ENCODE measurements at places on chromosomes 7 and 10.
A peak's percentile ranks its signal among the peaks of the same experiment; 100 is the strongest.

DNA sequence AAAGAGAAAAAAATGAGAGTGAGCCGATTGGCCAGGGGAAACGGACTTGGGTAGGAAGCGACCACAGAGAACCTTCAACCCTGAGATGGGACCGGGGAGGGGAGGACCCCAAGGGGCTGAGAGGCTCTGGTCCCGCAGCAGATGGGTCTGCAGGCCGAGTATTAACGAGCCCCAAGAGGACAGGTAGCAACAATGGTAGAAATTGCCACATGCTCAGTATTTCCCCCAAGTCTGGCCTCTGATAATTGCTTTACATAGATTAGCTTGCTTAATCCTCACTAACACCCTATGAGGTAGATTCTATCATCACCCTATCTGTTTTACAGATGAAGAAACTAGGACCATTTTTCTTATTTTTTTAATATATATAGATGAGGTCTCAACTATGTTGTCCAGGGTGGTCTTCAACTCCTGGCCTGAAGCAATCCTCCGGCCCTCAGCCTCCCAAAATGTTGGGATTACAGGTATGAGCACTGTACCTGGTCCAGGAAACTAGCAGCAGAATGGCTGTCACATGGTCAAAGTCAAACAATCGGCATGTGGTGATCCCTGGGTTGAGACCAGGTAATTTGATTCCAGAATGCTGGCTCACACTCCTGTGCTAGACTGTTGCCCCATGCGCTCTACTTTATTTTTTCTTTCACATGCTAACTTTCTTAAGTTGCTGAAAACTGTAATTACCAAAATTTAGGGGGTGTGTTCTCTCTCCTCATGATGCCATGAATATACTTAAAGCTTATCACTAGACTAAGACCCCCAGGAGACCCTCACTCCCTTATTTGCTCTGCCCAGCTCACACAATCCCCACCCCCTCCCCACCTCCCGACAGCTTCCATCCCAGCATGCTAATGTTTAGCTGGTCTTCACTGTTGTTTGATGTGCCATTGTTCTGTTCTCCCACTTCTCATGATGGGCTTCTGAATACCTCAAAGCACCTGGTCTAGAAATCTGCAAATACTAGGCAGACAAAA, 67.9 kb upstream of the AFAP1L2 start:
- no peak for DNase-seq

DNA sequence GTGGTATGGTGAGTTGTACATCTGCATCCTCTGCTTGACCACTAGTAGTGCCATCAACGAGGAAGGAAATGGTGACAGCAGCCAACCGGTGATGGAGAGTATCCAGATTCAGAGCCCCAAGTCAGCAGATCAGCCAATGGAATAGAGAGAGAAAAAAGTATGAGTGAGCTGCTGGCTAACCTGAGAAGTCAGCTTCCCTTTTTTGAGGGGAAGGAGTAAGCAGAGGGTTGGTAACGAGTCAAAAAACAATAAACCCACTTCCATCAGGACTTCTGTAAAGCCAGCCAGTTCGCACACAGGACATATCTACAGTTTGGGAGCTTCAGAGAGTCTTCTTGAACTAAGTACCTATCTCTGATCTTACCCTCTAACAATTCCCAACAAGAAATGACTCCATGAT, 8.9 kb downstream of the SLC25A28 start:
- DNase-seq = no peak

GRCh38 chr10:110802090-110802489, 69.6 kb upstream of the PDCD4 start:
- DNase-seq = no peak

DNA sequence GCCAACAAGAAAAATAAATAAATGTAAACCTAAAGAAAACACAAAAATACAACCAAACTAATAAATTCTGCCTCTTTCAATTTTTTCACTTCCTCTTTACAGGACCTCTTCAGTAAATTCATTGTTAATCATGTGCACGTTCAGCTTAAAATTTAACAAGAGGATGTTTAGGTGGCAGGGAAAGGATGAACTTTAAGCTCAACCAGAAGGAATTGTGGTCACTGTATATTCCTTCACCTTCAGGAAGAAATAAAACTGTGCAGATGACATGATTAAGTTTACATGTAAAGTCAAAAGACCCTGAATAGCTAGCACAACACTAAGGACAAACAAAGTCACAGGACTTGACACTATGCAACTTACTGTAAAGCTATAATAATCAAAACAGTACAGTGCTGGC, 33.0 kb downstream of the KIF5B start:
- no peak for DNase-seq

GRCh38 chr7:44396496-44396895, 71.1 kb upstream of the CAMK2B start:
- DNase-seq = no peak

DNA sequence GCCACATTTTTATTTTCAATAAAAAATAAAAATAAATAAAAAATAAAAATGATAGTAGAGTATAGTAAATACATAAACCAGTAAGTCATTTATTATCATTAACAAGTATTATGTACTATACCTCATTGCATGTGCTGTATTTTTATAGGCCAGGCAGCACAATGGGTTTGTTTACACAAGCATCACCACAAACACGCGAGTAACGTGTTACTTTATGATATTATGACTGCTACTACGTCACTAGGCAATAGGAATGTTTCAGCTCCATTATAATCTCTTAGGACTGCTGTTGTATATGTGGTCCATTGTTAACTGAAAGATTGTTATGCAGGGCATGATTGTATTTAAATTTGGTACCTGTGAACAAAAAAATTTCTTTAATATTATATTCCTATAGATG, 20.8 kb upstream of the SDHAF3 start:
- DNase-seq = no peak

DNA sequence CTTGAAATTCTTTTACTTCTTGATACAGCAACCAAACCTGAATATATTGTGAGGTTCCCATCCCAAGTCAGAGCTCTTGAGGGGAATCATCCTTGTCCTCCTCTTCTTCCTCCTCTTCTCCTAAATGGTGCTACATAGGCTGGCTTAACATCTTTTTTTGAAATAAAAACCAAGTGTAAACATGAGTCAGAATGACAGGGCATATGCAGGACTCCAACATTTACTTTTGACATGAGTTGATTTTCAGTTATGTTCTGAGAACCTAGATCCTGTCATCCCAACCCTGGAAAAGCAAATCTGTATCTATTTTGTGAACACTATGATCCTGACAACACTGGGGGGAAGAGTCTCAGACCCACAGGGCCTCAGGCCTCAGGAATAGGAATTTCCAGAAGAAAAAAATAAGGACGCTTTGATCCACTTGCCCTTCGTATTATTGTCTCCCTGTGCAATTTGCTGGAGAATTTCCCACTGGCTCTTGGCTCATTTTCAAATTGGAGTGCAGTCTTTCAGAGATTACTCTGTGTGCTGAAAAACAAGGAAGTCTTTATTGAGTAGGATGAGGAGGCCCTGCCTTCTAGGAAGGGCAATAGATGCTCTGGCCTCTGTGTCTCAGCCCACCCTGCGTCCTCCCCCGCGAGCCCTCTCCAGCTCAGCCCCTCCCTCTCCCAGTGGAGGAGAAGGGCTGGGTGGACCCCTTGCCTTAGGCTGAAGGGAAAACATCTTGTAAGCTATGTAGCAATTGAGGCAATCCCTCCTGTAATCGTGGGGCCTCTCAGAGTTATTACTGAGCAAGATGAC, 121.6 kb downstream of the CREB5 start:
- peak; percentile 83 for DNase-seq

DNA sequence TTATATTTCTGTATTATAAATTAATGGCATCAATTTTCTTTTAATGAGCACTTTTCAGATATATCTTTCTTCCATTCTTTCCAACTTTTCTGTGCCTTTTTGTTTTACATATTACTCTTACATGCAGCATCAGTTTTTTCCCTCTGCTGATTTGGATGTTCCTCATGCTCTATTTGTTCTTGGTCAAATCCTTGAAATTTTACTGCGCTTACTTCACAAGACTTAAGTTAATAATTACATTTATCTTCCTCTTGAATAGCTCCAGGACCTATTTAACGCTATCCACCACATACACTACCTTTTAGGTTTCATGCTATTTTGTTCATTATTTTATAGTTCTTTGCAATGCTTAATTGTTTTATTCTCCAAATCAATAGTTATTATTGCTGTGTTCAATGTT, 97.6 kb upstream of the CTTNBP2 start:
- DNase-seq = no peak

DNA sequence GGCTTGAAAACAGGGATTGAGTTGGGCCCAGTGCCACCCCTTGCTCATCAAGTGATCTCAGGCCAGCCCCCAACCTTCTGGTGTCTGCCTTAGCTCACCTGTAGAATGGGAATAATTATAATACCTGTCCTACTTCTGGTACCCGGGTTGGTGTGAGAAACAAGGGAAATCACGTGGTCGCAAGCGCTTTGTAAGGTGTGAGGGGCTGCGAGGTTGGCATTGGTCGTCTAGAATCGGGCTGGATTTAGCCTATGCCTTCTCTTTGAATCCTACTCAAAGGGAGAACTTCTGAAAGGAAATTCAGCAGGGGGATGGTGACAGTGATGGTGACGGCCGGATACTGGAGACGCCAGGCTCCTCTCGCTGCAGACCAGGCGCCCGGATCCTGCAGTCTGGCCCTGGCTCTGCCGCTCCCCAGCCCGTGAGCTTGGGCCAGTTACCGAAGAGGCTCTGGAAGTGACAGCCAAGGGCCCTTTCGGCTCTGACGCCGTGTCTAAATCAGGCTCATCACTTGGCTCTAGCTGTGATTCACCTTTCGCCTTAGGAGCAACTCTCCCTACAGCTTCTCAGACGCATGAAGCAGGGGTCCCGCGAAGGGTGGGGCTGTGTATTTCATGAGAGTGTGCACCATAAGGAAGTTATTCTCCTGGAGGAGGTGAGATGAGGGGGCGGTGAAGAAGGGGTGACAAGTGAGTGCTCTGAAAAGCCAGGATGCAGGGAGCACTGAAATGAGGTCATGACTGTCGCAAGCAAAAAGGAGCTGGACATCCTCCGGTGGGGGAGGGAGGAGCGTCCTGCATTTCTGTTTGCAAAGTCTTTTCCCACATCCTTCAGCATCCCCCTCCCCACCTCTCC, 4.0 kb upstream of the CREB5 start:
- DNase-seq = peak; percentile 46

- no peak for DNase-seq
Measured at GRCh38 chr10:98013776-98014175, 16.6 kb downstream of the CRTAC1 start.

GRCh38 chr7:37719077-37719476, 35.5 kb downstream of the GPR141 start:
- no peak for DNase-seq

GRCh38 chr7:151428378-151429236, 11.3 kb downstream of the CRYGN start:
- no peak for DNase-seq

- DNase-seq = no peak
Measured at GRCh38 chr7:118312966-118313365, 88.5 kb downstream of the ANKRD7 start.

GRCh38 chr10:580778-581177, 108.7 kb downstream of the DIP2C start:
- no peak for DNase-seq

GRCh38 chr10:23331567-23332301, 12.9 kb downstream of the C10orf67 start:
- DNase-seq = no peak

GRCh38 chr7:94655848-94656657, at the start of gene SGCE:
SGCE (minus strand) TSS chr7:94656133; CDS start chr7:94656098, 35 bp downstream.
- peak; percentile 63 for DNase-seq

DNA sequence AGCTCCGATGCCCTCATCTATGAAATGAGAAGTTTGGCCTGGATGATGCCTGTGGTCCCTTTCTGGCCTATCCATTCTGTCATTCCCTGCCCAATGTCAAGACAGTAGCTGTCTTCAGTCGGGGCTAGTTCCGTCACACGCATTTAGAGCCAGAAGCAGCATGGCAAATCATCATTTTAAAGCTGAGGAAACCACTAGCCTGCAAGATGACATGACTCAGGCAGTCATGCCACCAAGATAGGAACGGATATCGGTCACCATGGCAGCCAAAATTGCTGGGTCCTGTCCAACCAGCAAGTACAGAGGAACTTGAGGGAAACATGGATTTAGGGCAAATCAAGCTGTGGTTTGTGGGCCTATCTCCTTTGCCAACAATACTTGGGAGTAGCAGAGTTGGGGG, 64.5 kb upstream of the MRLN start:
- no peak for DNase-seq

GRCh38 chr10:125095228-125095627, 65.1 kb downstream of the CTBP2 start:
- DNase-seq = no peak

DNA sequence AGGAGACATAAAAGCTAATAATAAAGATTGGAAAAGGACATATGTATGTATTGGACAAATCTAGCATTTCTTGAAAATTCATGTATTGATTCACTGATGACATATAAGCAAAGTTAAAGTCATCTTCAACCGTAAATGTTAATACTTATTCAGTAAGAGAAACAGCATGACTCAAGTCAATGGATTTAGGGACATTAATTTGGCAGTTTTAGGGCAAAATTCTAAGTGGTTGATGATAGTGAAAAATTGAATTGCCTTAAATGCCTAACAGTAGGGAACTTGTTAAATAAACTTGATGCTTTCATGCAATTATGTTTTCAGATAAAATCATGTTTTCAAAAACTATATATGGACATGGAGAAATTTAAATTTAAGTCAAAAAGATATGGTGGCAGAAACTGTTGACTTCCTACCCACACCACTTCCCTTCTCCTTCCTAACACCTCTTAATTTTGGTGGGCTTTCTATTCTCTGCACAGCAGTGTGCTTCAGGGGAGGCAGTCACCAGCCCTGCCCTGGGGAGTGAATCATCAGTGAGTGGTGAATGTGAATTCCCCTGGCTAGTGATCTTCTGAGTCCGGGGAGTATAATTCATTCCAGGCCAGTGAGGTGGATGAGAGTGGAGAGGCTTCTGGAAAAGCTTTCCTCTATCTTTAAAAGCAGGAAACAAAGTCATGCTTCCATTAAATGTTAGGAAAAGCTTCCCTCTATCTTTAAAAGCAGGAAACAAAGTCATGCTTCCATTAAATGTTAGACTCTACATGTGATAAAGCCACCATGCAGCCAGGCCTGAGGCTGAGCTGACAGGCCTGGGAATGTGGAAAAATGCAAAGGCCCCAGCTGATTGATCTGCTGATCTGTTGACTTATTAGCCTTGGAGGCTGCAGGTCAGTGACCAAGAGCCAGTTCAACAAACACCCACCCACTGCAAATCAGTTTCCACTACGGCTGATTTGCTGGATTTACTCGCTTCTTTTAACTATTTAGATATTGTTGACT, 25.2 kb upstream of the ITGB1 start:
- DNase-seq = no peak
